ENCODE measurements at places on chromosomes 7 and 10. TPM values are rescaled to one million over a fixed set of nuclear protein-coding genes. Genes with fewer than 3 reads are reported as not detected.
A peak's percentile ranks its signal among the peaks of the same experiment; 100 is the strongest.

Gene TRIM73
- 13.1 TPM for total RNA-seq

DNA sequence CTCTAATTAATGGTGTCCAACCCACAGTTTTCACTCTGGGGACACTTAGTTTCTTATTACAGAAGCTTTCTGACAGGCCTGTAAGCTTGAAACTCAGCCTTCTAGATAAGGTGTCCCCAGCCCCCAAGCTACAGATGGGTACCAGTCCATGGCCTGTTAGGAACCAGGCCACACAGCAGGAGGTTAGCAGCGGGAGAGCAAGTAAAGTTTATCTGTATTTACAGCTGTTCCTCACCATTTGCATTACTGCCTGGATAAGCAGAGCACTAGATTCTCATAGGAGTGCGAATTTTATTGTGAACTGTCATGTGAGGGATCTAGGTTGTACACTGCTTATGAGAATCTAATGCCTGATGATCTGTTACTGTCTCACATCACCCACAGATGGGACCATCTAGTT is 93.7 kb downstream of the TMEM26 start:
- no peak for DNase-seq

Gene CYP17A1
- not detected for total RNA-seq

GRCh38 chr7:277228-277627 is 12.7 kb upstream of the FOXL3 start:
- no peak for DNase-seq

Gene OR2A1
- total RNA-seq, result 0.06 TPM

DNA sequence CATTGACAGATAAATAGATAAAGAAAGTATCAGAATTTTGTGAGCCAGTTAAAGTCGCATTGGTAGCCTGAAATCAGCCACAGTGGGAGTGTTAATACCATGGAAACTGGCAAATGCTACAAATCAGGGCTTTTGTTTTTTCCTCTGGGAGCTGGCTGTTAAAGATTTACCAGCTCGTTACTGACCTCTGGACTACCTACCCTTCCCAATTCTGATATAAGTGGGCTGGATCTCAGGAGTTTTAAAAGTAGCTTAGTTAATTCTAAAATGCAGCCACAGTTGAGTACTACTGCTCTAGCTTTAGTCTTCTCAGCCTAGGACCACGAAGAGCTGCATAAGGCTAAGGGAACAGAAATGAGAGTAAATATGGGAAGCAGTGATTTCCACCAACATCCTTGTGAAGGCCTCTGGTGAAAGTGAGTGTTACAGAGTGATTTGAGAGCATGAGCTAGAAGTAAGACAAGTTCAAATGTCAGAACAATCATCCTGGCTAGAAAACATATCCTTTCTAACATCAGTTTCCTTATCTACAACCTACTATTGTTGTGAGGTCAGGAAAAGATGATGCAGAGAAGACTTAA is 53.2 kb downstream of the A1CF start:
- DNase-seq, result no peak

Gene HOXA2
- not detected for total RNA-seq

Gene TMEM273
- total RNA-seq, result 14.0 TPM

Gene PRKG1
- total RNA-seq, result not detected

Gene CFTR
- not detected for total RNA-seq

DNA sequence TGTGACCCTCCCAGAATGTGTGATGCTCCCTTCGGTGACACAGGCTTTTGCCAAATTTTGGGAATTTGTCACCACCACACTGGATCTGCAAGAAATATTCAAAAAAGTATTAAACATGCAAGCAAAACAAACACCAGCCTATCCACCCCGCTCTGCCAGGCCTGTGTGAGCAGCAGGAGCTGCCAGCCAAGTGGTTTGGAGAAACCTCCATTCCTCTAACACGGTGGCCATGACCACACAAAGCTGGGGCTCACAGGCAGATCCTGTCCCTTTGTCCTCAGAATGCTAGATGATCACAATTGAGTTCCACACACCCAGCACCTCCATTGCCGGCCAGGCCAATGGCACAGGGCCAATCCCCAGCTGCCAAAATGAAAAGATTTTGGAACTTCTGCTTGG is 261.9 kb upstream of the PPP2R2D start:
- no peak for DNase-seq

GRCh38 chr10:78473006-78473405 is 439.3 kb downstream of the RPS24 start:
- no peak for DNase-seq

- DNase-seq, result no peak
Observed at GRCh38 chr7:27220440-27220955, 20.6 kb upstream of the HOXA13 start.

Gene FAM13C
- total RNA-seq, result not detected

DNA sequence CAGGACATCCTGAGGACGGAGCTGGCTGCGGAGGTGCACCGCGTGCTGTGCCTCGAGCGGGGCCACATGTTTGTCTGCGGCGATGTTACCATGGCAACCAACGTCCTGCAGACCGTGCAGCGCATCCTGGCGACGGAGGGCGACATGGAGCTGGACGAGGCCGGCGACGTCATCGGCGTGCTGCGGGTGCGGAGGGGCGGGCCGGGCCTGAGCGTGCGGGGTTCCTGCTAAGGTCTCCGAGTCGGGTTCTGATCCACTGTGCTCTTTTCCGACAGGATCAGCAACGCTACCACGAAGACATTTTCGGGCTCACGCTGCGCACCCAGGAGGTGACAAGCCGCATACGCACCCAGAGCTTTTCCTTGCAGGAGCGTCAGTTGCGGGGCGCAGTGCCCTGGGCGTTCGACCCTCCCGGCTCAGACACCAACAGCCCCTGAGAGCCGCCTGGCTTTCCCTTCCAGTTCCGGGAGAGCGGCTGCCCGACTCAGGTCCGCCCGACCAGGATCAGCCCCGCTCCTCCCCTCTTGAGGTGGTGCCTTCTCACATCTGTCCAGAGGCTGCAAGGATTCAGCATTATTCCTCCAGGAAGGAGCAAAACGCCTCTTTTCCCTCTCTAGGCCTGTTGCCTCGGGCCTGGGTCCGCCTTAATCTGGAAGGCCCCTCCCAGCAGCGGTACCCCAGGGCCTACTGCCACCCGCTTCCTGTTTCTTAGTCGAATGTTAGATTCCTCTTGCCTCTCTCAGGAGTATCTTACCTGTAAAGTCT is 10.4 kb downstream of the ATG9B start:
- DNase-seq, result peak; percentile 96

DNA sequence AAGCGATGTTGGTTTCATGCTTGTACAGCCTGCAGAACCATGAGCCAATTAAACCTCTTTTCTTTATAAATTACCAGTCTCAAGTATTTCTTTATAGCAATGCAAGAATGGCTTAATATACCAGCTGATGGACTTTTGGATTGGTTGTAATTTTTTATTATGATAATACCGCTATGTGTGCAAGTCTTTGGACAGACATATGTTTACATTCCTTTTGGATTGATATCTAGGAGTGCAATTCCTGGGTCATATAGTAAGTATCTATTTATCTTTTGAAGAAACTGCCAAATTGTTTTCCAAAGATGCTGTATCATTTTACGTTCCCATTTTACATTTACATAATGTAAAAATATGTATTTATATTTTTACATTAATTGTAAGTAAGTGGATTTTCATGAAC is 81.2 kb upstream of the PIP4K2A start:
- DNase-seq, result no peak

DNA sequence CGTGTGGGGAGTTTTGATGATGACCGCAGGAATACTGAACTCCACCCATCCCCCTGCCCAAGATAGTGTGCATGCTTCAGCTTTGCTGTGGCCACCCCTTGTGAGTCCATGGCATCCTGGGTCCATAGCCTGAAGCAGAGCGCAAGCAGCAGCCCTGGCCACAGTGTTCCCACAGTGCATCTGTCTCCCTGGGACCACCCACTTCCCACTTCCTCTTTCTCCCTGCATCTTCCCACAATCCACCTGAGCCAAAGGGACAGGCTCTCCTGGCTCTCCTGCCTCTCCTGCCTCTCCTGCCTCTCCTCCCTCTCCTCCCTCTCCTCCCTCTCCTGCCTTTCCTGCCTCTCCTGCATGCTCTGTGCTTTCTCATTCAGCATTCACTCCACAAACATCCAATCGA is 150.7 kb downstream of the PAXIP1 start:
- DNase-seq, result no peak

DNA sequence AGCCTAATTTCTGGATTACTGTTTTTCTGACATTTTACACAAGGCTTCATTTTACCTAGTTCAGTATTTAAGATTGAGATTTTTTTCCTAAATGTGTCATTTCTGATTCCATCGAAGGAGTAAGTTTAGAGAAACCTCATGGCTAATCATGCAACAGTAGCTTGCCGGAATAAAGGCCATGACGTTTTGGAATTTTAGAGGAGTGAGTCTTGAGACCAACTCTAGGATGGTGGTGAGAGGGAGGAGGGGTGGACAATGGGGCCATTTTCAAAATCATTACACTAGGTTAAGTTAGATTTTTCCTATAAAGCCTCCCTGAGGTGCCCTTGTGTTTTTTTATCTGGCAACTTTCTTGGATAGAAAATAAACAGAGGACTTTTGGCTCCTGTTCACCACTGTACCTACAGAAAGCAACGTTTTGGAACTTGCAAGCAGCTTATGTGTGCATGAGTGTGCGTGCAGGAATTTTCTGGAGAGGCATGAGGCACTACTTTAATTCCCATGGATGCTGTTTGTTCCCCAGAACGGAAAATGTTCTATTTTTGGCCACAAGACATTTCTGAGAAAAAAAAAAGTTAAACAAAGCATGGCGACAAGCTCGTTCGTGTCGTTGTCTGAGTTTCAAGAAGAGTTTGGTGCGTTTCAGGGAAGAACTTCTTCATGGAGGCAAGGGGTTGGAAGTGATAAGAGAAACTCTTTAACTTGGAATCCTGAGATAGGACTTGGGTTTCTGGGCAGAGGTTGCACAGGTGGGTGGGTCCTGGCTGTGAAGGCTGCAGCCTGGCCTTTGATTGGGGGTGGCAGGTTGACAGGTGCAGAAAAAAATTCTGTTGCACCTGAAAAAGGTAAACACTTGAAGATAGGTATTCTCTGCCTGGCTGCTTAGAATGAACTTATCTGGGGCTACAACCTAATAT is 178.1 kb downstream of the PTEN start:
- no peak for DNase-seq

- no peak for DNase-seq
Observed at GRCh38 chr10:20855398-20856038, 41.6 kb downstream of the NEBL start.

DNA sequence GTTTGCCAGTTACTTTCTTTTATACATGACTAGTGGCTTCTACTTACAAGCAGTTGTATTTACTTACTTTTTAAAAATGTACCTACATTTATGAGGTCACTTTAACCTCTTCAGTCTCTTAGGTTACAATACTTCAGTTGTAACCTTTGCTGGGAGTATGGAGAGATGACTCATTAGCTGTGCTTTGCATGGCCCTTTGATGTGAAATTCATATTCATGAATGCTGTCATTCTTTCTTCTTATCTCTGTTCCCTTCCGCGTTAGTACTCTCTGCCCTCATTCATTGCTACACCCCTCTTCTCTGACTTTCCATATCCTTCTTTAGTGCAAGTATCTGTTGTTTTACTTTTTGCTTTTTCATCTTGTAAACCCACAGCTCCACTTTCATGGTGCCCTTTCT is 164.3 kb downstream of the BMPER start:
- no peak for DNase-seq

DNA sequence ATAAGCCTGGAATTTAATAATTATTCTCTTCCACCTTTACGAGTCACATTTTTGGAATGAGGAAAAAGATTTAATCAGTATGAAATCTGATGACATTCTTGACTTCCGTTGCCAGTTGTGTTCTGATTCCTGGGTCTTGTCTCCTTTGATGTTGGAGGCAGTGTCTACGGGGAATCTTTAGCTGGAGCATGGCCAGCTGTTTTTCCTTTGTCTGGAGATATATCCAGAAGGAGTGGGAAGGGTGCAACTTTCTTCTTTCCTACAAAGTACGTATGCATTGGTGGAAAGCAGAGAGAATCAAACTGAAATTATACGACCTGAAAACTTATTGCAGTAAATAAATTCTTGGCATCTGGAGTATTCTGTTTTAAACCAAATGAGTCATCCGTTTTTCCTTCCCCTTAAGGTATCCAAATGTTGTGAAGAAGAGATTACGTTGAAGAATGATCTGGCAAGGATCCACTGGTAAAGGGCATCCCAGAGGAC is 6.9 kb upstream of the GNG11 start:
- DNase-seq, result no peak

DNA sequence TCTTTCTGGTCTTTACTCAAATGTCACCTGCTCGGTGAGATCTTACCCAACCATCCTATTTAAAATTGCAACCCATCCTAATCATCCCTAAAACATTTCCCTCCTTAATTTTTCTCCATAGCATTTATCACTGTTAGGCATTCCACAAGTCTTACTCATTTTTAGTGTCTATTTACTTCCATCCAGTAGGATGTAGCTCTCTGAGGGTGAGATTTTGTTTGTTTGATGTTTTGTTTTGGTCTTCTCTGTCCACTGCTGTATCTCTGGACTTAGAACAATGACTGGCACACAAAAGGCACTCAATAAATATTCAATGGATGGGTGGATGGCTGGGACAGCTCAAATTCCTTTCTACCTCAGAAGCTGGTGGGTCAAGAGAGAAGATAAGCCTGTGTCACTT is 15.8 kb upstream of the DUSP5 start:
- DNase-seq, result no peak

GRCh38 chr10:132637477-132638129 is 100.0 kb downstream of the INPP5A start:
- peak; percentile 26 for DNase-seq

DNA sequence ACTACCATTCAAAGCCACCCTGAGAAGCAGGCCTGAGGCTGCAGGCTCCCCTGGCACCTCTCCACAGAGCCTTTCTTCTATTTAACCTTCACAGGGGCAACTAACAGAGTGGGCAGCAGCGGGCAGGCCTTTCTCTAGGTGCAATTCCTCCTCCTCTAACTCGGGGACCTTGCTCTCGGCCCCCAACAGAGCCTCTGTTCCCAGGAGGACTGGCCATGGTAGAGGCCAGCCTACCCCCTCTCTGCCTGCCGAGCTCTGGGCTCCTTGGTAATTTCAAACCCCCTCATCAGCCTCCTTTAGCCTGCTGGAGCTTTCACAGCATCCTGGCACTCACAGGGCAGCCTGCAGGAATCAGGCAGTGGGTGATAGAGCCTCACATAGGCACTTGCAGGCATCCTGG is 920.8 kb upstream of the ZNF722 start:
- no peak for DNase-seq

Measured in activated CD4-positive, alpha-beta T cell treated with anti-CD3 and anti-CD28 coated beads, Interleukin-2, amount 10 ng/mL, durations not matched to agents 7 days and 5 days (primary cell).